Kidney (tissue), 22 donors: ENCODE measurements at places on chromosomes 12 and 14.
A peak's percentile ranks its signal among the peaks of the same experiment; 100 is the strongest.

DNA sequence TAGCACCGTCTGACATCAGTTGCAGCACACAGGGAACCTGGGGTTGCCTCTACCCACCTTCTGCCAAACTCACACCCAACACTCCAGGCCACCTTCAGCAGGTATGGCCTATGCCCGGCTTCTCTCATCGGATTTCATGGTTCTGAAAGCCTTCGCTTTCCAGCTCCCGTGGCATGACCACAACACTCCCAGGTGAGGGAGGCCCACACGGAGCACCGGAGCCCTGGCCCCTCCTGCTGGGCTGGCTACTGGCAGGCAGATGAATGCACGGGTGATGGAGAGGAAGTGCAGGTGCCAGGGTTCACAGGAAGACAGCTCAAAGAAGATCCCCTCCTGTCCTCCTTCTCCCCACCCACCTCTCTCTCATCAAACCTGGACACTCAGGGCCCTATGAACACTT is 37.2 kb downstream of the CACNA2D4 start:
- peak; percentile 68 for DNase-seq

GRCh38 chr12:29066011-29066588 is 83.0 kb upstream of the FAR2 start:
- no peak for DNase-seq

GRCh38 chr12:57126561-57126960 is 1.7 kb upstream of the LRP1 start:
- DNase-seq = no peak

DNA sequence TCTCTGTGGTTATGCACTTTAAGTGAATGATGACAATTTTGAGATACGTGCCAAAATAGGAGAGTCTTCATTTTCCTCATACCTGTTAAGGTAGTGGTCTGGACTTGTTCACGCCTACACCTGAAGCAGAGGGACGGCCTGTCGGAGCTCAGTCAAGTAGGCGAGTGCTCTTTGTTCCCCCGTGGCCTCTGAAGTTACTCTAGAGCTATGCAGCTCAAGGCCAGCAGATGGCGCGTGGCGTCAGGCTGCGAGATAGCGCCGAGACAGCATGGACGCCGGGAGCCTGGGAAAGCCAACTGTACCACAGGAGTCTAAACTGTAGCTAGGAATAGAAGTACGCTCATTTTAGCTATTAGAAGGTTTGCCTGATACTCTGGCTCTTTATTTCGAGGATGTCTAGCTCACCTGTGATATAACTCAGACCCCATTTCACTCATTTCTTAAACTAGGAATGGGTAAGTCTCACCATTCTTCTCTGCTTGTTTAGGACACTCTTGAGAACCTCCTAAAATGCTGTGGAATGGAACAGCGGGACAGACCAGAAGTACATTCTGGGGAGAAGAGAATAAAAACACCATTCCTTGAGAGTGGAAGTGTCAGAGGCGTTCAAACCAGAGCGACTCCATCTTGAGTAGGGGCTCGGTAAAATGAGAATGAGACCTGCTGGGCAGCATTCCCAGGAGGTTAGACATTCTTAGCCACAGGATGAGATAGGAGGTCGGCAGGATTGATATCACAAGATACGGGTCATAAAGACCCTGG is 267.4 kb upstream of the HMGA2 start:
- peak; percentile 89 for DNase-seq

DNA sequence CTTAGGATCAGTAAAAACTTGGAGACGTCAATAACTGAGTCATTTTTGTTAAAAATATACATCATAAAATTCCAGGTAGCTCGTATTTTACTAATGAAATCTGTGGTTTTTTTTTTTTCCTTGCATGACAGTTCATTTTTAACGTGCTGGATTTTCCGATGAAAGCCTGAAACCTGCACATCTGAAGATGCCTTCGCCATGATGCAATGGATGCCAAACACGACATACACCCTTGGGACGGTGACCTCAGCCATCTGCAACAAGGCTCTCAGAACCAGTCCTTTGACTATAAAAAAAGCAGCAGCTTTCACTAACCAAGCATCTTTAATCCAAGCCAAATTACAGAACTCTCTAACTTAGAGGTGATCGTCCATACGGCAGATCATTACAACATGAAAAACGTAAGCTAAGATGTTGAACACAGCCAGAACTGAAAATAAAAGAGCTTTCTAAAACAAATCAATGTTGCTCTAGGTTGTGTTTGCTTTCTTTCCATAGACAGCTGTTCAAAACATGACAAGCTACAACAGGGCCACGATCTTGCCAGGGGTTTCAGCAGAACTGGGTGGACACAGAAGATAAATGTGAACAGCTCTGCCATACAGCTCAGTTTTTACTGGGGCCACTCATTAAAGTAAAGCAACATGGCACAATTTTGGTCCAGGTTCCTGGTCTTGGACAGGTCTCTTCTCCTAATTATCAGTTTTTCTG is 7.8 kb downstream of the NIN start:
- no peak for DNase-seq

- no peak for DNase-seq
Measured at GRCh38 chr12:52581481-52581880, 7.8 kb upstream of the KRT74 start.

DNA sequence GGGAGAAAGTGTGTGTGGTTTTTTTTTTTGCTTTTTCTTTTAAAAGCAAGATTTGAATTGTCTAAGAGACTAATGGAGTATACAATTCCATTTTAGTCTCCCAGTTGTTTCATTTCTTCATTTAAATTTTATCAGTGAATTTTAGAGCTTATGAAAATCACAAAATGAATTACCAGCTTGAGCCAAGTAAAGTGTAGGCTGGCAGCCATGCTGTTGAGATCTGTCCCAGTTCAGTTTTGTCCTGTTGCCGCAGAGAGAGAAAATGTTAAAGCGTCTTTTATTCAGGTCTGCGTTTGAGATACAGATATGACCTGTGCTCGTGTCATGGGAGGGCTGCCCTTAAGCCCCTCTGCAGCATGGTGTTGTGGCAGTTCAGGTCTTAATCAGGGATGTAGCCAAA is 256.5 kb downstream of the IPO8 start:
- DNase-seq = no peak

- DNase-seq = no peak
Measured at GRCh38 chr14:60640859-60641741, 8.2 kb downstream of the SIX1 start.

DNA sequence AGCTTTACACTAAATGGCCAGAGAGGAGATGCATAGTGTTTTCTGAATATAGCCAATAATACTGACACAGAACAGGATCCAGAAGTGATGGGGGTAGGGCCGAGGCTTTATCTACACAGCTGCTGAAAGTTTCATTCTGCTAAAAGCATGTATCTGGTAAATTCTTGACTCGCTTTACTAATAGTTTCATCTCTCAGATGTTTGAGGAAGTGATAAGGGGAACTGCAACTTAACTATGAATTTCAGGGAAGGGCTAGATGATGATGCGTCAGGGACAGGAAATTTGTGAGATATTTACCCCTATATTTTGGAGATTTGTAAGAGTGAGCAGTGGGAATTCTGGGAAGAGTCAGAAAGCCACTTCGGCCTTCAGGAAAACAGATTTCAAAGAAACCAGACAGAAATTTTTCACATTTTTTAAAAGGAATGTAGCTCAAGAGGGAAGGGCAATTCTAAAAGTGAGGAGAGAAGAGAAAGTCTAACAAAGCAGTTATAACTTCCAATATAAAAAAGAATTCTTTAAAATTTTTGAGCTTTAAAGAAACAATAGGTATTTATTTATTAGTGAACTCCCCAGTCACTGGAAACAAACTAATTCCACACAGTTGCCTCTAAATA is 243.1 kb downstream of the BCAT1 start:
- DNase-seq = no peak

GRCh38 chr12:109863847-109864712 is 16.3 kb downstream of the GLTP start:
- DNase-seq = peak; percentile 24

DNA sequence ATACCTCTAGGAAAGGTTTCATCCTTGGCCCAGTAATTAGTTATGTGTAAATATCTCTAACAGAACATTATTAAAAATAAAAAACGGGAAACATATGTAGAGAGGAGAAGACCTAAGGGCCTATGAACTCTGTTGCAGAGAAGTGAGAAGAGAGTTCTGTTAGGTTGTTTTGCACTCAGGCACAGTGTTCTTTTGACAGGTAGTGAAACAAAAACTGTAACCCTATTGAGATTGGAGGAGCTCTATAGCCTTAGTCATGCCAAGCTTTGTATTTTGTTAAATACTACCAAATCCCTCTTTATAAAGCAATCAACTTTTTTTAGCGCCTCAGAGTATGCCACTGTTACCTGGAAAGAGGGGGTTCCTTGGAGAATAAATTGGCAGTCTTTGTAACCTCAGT is 77.6 kb downstream of the CNTN1 start:
- no peak for DNase-seq

DNA sequence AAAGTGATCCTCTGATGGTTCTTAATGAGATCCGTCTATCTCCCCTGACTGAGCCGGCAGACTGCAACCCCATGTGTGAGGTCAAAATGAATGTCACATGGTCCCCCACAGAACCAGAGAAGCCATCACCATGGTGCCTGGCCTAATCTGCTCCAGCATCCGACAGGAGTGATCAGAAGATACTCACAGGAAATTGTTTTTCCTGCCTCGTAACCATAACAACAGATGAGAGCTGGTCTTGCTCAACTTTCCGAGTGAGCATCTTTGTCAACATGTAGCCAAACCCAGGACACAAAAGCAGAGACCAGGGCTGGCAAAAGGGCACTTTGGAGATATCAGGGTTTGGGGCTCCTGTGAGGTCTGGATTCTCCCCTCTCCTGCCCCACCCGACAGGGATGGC is 72.1 kb upstream of the C14orf180 start:
- DNase-seq = no peak

GRCh38 chr12:41045509-41045908 is 142.6 kb upstream of the PDZRN4 start:
- peak; percentile 46 for DNase-seq

GRCh38 chr12:9074484-9075137 is 41.1 kb downstream of the A2M start:
- no peak for DNase-seq

- DNase-seq = no peak
Measured at GRCh38 chr12:27571463-27571862, 47.5 kb downstream of the PPFIBP1 start.

DNA sequence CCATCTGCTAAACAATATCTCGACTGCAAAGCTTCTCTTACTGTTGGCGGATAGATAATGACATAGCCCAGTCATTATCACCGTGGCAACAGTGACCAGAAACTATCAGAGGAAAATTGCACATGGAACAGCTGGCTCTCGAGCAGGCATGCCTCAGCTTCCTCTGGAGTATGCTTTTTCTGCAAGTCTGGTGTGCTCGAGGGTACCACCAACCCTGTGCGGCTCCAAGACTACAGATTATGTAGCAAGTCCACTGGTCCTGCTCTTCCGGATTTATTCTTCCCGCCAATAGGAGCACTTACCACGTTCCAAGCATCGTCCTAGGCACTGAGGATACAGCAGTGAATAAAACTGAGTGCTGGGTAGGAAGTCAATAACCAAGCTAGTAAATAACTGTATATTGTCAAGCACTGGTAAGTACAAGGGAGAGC is 1.4 kb upstream of the GLRX5 start:
- DNase-seq = no peak

DNA sequence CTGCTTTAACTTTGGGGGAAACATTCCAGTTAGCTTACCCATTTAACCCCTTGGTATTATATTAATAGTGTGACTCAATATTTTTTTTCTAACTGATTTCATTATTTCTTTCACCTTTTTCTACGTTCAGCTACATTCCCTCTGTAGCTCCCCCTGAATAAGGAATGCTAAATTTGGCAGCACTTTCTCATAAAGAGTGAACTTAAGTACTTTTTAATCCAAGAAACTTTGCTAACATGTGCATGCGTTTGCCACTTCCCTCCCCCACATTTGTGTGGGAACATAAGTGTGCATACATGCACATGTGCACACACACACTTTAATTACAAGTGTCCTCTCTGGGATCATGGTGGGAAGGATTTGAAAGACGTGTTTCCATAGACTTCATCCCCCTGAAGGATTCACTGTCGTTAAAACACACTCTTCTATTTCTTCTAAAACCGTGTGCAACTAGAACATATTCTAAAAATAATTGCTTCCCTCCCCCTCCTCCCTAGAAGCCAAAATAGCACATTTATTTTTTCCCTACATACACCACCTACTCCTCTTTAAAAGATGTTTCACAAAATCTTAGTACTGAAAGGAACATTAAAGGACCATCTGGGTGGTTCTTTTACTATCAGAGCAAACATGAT is 142.6 kb downstream of the PPM1H start:
- DNase-seq = peak; percentile 12

DNA sequence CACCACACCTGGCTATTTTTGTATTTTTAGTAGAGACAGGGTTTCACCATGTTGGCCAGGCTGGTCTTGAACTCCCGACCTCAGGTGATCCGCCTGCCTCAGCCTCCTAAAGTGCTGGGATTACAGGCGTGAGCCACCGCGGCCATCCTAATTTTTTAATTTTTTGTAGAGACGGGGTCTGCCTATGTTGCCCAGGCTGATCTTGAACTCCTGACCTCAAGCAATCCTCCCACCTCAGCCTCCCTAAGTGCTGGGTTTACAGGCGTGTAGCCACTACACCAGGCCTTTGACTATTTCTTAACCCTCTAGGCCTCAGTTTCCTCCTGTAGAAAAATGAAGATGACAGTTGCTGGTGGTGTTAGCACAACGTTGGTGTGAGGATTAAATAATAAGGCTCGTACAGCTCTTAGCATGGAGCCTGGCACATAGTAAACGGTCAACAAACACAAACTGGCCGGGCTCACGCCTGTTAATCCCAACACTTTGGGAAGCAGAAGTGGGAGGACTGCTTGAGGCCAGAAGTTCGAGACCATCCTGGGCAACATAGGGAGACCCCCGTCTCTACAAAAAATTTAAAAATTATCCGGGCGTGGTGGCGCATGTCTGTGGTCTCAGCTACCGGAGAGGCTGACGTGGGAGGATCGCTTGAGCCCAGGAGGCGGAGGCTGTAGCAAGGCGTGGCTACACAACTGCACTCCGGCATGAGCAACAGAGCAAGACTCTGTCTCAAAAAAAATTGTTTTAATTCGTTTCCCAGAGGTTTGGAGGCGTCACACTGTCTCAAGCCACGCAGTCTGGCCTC is 979 bp downstream of the DDX54 start:
- no peak for DNase-seq

DNA sequence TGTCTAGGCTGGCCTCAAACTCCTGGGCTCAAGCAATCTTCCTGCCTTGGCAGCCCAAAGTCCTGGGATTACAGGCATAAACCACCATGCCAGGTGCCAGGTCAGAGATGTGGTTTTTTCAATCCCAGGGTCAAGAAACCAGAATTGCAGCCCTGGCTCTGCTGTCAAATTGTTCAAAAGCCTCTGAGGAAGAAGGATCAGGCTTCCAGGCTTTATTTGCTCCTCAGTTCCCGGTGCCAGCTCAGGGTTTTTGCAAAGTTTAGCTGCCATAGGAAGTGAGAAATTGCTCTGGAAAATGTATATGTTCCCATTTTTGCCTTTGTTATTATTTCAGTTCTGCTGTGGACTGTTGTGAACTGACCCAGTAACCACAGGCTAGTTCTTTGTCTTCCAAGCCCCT is 28.7 kb downstream of the WNT5B start:
- no peak for DNase-seq

- no peak for DNase-seq
Measured at GRCh38 chr12:57255916-57256315, 4.9 kb upstream of the STAC3 start.
